ENCODE measurements at places on chromosomes 12 and 14.

DNA sequence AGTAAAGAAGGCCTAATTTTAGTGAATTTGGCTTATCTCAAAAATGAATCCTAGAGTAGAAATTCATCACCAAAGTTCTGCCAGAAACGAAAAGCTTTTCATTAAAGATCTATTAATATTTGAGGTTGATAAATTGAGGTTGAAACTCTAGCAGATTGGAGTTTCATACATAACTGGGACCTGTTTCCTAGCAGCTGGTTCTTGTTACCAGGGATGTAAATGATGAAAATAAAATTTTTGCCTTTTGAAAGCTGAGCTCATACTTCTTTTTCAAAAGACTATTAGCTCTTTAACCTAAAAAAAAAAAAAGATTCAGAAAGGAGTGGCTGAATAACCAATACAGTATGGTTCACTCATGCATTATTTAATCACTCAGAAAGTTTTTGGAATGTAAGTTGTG, 98.3 kb downstream of the PTGER2 start:
- DNase-seq = no peak

DNA sequence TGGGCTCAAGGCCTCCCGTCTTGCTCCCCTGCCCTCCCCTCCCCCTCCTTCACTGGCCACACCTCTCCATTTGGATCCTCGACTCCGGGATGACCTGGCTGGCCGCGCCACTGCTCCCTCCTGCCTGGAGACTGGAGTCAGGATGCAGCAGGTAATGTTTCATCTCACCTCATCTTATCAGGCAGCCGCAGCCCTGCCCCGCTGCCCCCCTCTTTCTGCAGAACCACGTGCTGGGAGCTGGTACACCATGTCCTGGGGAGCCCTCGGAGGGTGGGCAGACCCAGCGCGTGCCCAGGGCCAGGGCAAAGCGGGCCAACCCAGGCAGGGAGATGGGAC, 31.1 kb downstream of the BEGAIN start:
- DNase-seq = no peak

GRCh38 chr12:111296906-111297463, 71.9 kb downstream of the PHETA1 start:
- DNase-seq = no peak

- no peak for DNase-seq
Observed at GRCh38 chr14:39028620-39029019, 74.4 kb downstream of the SEC23A start.

GRCh38 chr12:6375269-6376078, at the start of gene SCNN1A:
SCNN1A (minus strand) TSS chr12:6375563; CDS start chr12:6374783, 780 bp downstream.
- DNase-seq = no peak

DNA sequence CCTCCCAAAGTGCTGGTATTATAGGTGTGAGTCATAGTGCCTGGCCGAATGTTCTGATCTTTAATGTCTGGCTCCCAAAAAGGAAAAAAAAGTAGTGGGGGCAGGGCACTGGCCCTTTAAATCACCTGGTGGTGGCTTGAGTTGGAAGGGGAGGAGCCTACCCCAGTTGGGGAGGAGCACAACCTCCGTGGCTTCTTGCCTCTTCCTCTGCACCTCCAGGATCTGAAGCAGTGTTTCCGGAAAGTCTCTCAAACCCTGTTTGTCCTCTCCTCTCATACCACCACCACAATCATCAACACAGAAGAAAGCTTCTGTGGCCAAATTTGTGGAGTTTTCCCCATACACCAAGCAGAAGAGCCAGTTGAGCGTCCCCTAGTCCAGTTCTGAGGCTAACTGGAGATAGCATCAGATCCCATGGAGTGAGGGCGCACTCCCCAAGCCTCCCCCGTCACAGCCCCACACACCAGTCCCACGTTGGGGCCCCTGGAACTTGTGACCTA, 24.3 kb upstream of the RCOR1 start:
- DNase-seq = peak; percentile 23
